ENCODE measurements at places on chromosomes 6 and 20.

DNA sequence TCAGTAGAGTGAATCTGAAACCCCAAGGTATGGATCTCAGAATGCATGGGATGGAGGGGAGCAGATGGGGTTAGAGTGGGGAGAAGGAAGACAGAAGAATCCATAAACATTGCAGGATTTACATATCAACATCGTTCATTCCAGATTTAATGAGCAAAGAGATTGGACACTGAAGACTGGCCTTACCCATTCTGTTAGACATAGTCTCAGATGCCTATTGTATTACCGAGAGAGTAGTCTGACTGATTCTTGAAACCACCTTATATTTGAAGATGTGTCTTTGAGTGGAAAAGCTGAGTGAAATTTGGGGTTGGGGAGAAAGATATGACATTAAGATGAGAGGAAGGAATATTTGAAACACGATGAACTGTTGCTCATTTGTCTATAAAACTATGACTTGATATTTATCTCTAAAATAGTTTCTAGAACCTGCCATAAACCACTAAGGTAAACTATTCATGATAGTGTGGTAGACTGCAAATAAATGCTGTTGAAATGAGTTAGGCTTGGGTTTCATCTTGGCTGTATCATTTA, 5.7 kb downstream of the HLA-DRA start:
- no peak for DNase-seq

GRCh38 chr20:48288930-48289507, 503.7 kb upstream of the SULF2 start:
- DNase-seq = no peak

DNA sequence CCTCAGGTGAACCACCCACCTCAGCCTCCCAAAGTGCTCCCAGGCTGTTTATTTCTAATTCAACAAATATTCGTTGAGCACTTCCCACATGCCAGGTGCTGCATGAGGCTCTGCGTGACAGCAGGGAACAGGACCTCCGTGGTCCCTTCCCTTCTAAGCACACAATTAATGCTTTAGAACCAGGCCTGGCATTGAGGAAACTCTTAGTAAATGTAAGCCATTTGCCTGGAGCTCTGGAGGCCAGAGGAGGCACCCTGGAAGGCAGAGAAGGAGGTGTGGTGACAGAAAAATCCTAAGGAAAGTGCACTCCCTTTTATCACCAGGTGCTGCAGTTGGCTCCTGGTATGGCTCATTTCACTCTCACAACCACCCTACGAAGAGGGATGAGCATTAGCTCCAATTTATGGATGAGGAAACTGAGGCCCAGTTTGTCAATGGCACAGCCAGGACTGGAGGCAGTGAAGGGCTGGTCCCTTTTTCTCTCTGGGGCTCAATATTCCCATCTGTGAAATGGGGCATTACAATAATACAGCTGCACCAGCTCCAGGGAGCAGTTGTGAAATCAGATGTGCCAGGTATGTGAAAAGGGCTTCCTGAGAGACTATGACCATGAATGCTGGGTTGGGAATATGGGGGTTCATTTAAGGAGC, 8.1 kb upstream of the ID1 start:
- DNase-seq = no peak

GRCh38 chr6:140360651-140361050, 986.2 kb upstream of the CITED2 start:
- no peak for DNase-seq

DNA sequence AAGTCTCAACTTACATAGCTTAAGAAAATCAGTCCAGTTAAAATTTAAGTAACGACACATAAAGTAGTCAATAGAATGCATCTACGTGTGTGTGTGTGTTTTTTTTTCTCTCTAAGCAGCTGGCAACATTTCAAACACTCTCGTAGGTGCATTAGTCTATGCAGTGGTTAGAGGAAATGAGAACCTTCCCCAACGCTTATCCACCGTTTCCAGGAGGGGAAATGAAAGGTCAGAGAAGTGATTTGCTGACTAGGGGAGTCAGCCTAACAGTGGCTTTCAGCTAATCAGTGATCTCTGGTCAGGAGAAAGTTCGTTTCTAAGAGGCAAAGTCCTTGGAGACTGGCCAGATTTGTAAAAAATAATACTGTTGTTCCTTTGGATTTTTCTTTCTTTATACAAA, 806.6 kb downstream of the C6orf118 start:
- no peak for DNase-seq

Data from CD4-positive, alpha-beta T cell treated with Interferon gamma for 1 hour (primary cell).